ENCODE measurements at places on chromosomes 4 and X.

DNA sequence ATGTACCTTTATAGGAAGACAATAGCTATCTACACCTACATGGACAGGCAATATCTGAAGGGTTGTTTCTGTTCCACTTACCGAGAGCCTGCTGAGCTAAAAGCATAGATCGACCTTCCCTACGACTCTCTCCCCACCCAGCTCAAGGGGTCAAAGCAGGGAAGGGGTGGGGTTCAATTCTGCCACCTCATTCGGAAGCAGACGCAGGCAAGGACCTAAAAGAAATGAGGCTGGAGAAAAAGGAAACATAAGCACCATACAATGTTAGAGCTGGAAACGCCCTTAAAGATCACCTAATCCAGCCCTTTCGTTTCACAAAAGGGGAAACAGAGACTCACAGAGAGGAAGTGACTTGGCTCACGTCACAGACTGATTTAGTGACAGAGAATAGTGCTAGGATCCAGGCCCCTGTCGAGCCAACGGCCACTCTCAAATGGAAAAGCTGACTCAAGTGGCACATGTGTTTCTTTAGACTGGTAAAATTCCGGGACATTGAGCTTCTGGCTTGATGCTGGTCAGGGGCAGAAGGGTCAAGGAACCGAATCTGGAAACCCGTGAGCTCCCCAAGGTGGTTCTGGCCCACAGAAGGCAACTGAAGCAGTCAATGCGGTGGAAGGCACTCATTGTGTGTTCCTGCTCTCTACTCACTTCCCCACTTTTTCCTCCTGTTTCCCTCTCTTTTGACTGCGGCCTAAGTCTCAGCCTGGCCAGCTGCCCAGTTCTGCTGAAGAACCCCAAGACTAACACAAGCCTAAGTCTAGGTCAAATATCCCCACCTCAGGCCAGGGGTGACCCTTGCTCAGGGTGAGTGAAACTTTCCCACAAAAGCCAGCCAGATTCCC lies 7.5 kb downstream of the SEPTIN6 start:
- no peak for DNase-seq

GRCh38 chr4:37999000-37999716 lies 39.0 kb downstream of the PTTG2 start:
- no peak for DNase-seq

- no peak for DNase-seq
Measured at GRCh38 chrX:2502668-2503519, 2.1 kb upstream of the DHRSX start.

DNA sequence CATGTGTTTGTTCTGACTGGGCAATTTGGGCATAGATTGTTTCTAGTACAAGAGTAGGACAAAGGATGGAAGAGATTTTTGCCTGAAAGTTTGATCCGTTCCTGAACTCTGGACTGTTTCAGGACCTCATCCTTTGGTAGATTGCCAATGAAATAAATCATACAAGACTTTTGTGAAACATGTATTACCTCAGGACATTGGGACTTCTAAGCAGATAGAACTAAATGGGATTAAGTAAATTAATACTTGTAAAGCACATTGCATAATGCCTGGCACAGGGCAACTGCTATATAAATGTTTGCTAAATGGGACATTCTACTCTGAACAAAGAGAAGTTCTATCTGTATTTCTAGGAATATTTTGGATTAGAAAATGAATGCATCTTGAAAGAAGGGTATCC lies 164.8 kb upstream of the RPS6KA3 start:
- DNase-seq: no peak

- DNase-seq: no peak
Measured at GRCh38 chrX:30010471-30010870, 204.9 kb upstream of the MAGEB2 start.

- DNase-seq: no peak
Measured at GRCh38 chr4:68264875-68265565, 19.5 kb upstream of the TMPRSS11B start.

DNA sequence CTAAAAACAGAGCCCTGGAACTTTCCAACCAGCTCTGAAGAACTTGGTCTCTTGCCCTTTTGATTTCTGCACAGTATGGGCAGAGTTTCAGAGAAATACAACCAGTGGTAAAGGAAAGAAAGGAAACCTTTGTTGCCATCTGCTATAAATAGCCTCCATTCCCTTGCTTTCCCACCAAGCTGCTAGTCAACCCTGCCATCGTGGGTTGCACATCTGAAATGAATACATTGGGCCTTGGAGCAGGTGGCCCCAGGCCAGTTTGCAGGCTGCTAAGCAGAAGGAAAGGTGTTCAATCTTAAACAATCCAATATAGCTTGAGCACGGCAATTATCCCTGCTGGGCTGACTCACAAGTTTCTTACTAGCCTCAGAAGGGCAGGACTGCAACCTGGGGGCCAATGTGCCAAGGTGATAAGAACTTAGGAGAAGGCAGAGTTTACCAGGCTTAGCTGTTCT lies 142.5 kb downstream of the PPARGC1A start:
- no peak for DNase-seq

GRCh38 chr4:88705805-88706492 lies 8.3 kb upstream of the NAP1L5 start:
- no peak for DNase-seq

GRCh38 chrX:26347171-26347570 lies 131.2 kb downstream of the MAGEB5 start:
- no peak for DNase-seq

DNA sequence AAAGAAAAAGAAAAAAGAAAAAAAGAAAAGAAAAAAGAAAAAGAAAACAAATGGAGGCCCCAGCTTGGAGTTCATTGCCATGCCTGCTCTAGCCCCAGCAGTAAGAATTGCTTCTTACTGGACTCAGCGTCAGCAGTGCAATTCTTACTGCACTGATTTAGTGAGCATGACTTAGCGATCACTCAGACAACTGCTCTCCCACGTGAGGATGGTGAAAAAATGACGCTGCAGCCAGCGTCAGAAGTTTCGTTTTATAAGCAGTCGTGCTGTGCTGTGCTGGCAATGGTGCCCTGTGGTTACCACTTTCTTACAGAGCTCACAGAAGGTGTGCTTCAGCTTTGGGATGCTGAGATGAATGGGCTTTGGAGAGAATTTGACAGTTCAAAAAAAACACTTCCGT lies 68.3 kb upstream of the DDX3X start:
- DNase-seq: no peak

DNA sequence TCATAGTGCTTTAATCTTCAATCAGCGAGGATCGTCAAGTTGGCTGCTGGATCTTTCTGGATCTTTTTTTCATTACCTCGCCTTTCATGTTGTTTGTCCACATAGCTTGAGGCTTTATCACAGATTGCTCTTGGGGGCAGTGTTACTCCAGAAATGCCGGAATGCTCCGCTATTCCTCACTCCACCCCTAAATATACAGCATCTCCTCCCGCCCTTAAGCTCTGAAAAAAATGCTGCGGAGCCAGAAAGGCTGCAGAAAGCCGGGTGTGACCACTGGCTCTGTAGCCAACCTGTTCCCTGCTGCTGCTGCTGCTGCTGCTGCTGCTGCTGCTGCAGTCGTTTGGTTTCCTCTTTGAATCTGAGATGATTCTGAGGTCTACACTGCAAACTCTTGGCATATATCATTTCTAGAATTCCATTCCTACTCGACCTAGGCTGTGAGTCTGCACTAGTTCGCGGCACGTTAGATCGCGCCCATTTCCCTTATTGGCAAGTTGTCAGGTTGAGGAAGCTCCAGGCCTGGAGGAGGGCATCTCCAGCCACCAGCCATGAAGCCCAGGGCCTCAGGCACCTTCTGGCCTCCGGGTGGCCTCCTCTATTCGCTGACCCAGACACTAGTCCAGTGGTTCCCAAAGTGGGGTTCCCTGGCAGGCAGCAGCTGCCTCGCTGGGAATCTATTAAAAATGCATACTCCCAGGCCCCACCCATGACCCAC lies 34.2 kb downstream of the WDR13 start:
- peak; percentile 56 for DNase-seq

GRCh38 chr4:140308366-140309123 lies 64.9 kb upstream of the SCOC start:
- DNase-seq: no peak

DNA sequence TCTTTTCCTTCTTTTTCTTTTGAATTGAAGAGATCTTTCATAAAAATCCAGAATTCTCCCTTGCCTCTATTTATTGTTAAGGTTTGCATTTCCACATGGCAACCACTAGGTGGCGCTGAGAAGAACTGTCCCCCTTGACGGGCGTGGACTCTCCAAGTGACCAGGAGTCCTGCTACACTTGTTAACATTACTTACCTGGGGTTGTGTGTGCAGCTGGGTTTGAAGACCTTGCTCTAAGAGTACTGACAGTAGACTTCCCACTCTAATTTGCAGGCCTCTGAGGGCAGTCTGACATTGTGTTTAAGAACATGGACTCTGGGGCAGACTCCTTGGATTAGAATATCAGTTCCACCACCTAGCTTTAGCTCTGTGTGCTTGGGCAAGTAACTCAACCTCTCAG lies 52.8 kb downstream of the GPRIN3 start:
- peak; percentile 16 for DNase-seq

DNA sequence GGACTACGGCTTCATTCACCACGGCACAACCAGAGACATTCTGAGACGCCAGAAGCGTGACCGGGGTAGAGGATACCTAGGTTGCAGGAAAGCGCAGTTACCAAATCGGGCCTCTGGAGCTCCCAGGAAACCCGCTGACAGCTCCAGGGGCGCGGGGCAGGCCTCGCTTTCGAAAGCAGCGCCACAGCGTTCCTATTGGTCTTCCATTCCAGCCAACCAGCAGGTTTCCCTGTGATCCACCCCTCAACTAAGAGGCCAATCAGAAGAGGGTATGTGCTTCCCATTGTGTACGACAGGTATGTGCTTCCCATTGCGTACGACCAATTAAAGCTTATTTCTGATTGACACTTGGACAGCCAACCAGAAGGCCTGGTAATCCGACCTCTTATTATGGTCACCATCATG lies 14.9 kb downstream of the SNX12 start:
- DNase-seq: no peak

DNA sequence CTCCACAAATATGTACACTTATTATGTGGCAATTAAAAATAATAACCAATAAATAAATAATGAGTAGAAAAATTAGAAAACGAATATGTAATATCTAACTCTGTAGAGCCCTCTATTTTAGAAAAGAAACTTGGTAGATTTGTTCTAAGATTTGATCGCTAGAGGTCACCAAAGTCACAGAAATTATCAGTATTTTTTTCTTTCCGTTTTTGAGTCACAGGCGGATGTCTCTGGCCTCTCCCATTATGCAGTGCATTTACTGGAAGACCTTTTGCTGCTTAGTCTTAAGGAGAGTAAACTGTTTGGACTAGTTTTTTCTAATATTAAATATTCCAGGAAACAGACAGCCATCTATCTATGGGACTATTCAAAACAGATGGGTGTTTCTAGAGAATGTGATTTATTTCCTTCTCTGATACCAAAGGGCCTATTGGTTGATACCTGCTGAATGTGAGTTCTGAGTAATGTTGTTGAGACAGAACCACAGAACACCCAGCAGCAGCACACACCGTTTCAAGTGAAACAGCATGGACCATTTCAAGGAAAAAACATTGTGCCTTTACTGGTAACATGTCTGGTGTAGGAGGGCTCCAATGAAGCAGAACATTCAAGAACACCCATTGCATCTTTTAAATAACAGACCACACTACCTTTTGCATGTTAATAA lies 34.0 kb upstream of the GYPA start:
- peak; percentile 6 for DNase-seq

DNA sequence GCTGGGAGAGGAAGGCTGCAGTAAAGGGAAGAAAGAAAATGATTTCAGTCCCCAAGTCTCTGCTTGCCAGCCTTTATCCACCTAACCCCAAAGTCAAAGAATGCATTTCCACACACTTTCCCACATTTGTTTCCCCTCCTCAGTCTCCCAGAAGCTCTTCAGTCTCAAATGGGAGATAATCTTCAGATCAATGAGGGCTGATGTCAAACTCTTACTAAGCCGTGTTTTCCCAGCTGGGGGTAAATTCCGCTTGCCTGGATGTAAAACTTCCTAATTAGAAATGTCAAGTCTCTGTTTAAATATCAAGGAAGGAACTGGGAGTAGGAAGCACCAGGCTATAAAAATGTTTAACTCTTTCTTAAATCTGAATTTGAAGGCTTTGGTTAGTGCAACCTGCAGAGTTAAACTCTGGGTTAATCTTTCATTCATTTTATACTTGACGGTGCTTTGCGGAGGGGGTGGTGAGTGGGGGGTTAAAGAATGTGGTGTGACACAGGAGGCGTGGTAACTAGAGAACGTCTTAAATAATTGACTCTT lies 601.4 kb upstream of the ACTRT1 start:
- no peak for DNase-seq

GRCh38 chr4:72505314-72505744 lies 63.7 kb downstream of the ADAMTS3 start:
- no peak for DNase-seq

- DNase-seq: no peak
Measured at GRCh38 chrX:152876931-152877840, 20.7 kb upstream of the ZNF185 start.

DNA sequence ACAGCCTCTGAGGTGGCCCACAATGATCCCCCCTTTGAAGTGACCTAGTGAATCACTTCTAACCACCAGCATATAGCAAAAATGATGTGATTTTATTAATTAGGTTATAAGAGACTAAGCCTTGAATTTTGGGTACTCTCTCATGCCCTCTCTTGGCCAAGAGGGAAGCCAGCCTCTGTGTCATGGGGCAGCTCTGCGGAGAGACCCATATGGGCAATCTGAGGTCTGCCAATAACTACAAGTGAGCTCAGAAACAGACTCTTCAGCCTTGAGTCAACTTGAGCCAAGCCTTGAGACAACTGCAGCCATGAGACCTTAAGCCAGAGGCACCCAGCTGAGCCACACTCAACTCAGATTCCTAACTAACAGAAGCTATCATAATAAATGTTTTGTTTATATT lies 45.7 kb downstream of the MANBA start:
- DNase-seq: no peak

- DNase-seq: no peak
Measured at GRCh38 chr4:166459621-166460020, 586.6 kb downstream of the TLL1 start.

GRCh38 chr4:32142075-32142474 lies 1421.9 kb downstream of the PCDH7 start:
- DNase-seq: no peak

- no peak for DNase-seq
Measured at GRCh38 chr4:62222121-62222520, 1022.0 kb downstream of the ADGRL3 start.

- DNase-seq: no peak
Measured at GRCh38 chr4:54945838-54946237, 179.6 kb downstream of the KDR start.

GRCh38 chr4:76457885-76458284 lies 22.9 kb downstream of the SHROOM3 start:
- no peak for DNase-seq

DNA sequence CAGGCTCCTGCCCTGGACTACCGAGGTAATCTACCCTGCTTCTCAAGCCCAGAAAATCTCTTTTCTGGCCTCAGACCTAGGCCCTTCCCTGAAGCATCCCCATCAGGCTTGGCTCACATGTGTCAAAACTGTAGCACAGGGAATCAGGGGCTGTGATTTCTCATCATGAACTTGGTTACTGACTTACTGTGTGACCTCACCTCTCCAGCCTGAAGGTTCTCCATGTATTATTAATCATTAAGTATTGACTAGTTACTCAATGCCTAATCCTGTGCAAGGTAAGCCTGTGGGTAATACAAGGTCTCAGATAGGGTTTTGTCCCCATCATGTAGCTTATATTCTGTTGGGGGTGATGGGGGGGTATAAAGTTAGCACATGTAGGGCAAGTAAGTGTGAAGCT lies 6.8 kb downstream of the SRPX2 start:
- no peak for DNase-seq

- DNase-seq: no peak
Measured at GRCh38 chr4:17327591-17327990, 184.3 kb downstream of the QDPR start.

- no peak for DNase-seq
Measured at GRCh38 chrX:49188468-49189076, 2.4 kb upstream of the PRICKLE3 start.
